HS-27A (cell line): ENCODE measurements at places on chromosomes 6 and 20.

DNA sequence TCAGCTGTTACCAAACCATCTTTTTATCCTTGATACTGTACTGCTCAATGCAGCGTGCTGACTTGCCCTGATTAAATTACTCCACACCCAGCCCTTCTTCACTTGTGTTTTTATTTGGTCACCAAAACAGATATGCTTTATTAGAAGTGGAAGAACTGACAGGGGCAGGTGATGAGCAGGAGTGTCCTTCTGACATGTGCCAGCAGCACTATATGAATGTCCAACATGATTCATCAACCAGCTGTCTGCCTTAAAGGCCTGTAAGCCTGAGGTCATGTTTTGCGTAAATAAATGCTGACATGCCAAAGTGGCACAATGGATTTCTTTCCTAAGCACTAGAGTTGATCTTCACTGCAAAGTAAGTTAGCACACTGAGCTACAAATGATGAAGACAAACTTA, 15.4 kb downstream of the POPDC3 start:
- DNase-seq = no peak

- no peak for DNase-seq
Measured at GRCh38 chr6:38797391-38797790, 82.3 kb downstream of the DNAH8 start.

GRCh38 chr6:37922563-37922962, 103.0 kb downstream of the ZFAND3 start:
- no peak for DNase-seq

- DNase-seq = no peak
Measured at GRCh38 chr6:12058172-12058961, 46.3 kb downstream of the HIVEP1 start.

DNA sequence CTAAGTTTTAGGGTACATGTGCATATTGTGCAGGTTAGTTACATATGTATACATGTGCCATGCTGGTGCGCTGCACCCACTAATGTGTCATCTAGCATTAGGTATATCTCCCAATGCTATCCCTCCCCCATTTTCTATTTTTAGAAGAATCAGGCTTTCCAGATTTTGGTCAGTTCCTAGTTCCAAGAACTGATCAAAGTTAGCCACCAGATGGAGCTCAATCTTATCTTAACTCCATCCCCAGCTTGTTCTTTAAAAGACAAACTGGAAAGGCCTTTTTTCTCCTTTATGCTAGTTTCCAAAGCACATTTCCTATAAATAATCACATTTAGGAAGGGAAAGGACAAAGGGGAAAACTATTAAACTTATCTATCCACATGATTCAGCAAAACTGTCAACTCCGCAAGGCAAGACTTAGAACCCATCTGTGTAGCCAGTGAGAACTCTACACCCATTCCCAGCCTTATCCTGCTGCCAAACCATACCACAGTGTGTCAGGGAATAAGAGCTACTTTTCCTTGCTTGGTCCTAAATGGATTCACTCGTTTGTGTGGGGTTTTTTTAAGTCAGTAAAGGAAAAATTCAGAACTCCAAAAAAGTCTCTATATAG, 22.8 kb upstream of the KHDC1 start:
- no peak for DNase-seq

GRCh38 chr20:23227274-23227673, 123.3 kb upstream of the NXT1 start:
- no peak for DNase-seq

GRCh38 chr6:82872185-82872584, 193.5 kb downstream of the UBE3D start:
- DNase-seq = no peak

DNA sequence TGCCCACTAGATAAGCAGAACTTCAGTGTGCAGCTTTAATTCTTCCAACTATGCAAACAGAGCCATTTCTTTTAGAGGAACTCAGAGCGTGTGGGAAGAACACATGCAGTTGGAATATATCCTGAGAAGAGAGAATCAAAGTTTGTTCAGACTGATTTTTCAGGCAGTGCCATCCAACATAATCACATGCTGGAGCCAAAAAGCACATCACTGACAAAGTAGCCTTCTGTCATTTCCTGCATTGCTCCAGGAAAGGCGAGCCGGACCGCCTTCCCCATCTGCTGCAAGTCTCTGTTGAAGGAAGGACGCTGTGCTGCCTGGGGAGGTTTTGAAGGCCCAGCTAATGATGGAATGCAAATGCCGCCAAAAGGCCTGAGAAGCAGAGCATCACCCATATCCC, 98.4 kb downstream of the DOK5 start:
- DNase-seq = no peak

- no peak for DNase-seq
Measured at GRCh38 chr20:57433657-57434389, 42.6 kb downstream of the RBM38 start.

- DNase-seq = no peak
Measured at GRCh38 chr20:62624325-62624690, 18.0 kb upstream of the SLCO4A1 start.

DNA sequence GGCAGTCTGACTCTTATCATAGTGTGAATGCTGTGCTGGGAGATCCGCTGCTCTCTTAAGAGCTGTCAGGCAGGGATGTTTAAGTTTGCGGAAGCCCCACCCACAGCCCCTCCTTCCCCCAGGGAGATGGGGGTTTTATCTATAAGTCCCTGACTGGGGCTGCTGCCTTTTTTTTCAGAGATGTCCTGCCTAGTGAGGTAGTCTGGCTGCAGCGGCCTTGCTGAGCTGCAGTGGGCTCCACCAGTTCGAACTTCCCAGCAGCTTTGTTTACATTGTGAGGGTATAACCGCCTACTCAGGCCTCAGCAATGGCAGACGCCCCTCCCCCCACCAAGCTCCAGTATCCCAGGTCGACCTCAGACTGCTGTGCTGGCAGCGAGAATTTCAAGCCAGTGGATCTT, 75.7 kb upstream of the UST start:
- no peak for DNase-seq

DNA sequence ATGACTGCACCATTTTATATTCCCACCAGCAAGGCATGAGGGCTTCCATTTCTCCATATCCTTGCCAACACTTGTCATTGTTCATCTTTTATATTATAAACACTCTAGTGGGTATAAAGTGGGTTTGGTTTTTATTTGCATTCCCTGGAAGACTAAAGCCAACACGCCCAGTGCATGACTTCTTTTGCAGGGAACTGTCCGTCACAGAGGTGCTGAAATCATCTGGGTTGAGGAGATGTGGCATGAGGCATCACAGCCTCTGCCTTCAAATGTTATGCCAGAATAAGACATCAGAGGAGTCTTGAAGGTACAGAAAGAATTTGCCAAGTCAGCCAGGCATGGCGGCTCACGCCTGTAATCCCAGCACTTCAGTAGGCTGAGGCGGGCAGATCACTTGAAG, 29.9 kb upstream of the FAM210B start:
- no peak for DNase-seq

DNA sequence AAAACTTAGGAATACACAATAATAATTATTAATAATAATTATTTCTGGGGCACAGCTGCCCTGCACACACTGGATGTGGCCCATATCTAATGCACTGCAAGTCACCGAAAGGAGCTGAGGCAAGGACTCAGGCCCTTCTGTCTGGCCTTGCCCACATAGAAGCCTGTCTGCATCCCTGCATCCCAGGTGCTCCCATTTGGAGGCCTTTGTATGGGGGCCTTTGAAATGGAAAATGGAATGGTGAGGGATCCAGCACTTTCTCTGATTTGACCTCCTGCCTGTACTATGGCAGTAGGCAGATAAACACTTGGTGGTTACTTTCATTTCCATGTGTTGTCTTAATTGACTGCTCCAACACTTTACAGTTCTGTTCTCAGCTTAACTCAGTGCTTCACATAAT, 75.7 kb upstream of the PTCHD4 start:
- no peak for DNase-seq

GRCh38 chr20:58706975-58707681, 14.5 kb downstream of the NPEPL1 start:
- DNase-seq = no peak

DNA sequence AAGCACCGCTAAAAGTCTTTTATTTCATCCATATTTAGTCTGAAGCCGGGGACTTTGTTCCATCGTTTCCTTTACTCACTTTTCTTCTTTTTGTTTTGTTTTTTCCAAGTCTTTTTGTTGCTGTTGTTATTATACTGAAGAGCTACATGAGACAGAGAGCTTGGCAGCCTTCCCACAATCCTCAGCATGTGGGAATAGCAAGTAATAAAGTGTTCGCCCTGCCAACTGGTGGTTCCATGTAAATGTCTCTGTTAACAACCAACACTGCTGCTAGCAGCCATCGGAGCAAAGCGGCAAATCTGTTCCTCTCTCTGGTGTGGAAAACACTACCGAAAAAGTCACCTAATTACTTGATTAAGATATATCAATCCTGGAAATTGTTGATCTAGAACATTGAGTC, 437.8 kb upstream of the ID4 start:
- DNase-seq = no peak

DNA sequence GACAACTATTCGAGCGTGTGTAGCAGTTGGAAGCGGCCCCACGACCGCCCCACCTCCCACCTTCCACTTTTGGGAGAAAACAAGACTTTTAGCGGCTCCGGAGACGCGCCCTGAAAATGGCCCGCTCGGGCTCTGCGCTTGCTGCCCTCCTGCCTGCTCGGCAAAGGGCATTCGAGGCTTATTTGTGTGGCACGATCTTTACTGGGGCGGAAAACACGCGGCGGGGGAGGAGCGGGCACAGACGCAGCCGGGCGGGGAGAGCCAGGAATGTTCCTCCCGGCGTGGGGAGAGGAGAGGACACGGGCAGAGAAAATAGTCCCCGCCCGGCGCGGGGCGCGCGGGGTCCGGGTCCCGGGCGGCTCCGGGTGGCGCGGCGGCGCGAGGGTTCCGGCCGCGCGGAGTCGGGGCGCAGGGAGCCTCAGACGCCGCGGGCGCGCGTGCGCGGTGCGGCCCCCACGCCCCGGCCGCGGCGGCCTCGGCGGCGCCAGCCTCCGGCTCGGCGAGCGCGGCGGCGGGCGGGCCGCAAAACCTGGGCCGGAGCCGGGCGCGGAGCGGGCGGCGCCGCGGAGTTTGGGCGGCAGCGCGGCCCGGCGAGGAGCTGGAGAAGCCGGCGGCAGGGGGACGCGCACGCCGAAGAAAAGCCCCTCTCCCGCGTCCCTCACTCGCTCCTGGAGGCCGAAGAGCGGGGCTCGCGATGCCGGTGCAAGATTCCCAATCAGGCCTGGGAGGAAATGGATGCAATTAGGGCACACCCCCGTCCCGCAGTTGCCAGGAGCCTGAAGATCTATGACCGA, 90.0 kb upstream of the ARID1B start:
- DNase-seq = peak; percentile 55

DNA sequence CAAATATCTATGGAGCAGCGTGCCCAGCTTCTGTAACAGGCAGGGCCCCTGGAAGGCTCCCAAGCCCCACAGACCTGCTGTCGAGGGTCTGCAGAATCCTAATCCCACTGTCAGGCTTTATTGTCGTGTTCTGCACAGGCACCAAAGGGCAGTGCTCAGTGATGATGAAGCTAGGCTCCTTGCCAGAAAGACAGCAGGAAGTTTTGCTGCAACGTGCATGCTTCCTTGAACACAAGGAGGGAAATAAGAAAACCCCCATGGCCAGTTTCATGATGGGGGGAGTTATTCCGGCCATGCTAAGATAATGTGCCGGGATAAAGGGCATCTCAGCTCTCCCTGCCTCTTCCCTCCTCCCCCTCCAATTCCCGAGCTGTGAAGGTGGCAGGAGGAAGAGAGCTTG, 109.4 kb upstream of the KCNG1 start:
- DNase-seq = no peak

DNA sequence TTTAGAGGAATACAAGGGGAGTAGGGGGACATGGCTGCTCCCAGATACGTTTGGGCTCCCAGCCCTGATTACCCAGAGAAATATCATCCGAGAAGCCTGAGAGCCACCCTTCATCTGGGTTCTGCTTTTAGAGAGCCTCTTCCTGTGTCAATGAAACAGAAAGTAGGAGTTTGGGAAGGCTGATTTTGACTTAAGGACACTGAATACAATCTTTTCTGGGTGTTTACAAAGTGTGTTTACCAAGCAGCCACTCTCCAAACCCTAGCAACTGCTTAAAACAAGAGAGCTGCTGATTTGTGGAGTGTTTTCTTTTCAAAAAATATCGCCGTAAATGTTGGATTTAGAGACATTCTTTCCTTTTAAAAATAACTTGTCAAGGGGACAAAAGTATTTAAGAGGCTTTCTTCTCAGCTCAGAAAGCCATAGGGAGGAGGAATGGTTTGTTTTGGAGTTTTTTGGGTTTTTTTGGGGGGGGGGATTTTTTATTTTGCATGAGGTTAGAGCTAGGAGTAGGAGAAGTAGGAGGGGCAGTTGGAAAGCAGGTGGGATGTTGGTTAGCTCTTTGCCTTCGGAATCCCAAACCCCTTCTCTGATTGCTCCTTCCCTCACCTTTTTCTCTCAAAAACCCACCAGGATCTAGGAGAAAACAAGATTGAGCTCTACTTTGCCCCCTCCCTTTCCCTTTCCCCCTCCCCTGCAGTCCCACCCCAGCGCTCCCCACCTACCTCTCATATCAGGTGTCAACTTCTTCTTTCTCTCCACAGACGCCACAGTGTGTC, 12.4 kb downstream of the MAFB start:
- DNase-seq = no peak
